Natural killer cell treated with Interleukin-12 subunit alpha and Interleukin-12 subunit beta and Interleukin-15 and Interleukin-18, amount 100 ng/mL, for 72 hours (primary cell): ENCODE measurements at places on chromosomes 13 and 19. TPM values are rescaled to one million over a fixed set of nuclear protein-coding genes. Genes with fewer than 3 reads are reported as not detected.

GRCh38 chr19:30327331-30327730, 44.9 kb upstream of the ZNF536 start:
- no peak for DNase-seq

GRCh38 chr13:84925443-84925842, 873.8 kb downstream of the SLITRK6 start:
- no peak for DNase-seq

The RTBDN gene
- total RNA-seq, result not detected

DNA sequence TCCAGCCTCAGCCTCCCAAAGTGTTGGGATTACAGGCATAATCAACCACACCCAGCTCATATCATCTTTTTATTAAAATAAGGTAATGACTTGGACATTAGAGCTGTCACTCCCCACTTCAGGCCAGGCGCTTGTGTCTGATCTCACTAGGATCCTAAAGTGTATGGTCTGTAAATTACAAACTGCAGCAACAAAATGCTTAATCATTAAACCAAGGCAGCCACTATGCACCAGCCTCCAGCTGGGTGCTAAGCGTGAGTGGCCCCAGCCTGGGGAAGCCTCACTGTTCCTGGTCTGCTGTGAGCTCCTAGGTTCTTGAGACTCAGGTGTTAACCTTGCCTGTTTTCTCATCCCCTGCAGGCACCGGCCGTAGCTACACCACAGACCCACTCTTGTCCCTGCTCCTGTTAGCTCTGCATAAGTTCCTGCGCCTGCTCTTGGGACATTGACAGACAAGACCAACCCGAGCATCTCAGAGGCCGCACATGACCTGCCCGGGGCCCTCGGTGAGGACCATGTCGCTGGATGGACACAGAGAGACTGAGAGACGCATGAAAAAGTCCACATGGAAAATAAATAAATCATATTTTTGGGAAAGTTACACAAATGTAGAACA, 37.8 kb downstream of the VSTM2B start:
- no peak for DNase-seq

DNA sequence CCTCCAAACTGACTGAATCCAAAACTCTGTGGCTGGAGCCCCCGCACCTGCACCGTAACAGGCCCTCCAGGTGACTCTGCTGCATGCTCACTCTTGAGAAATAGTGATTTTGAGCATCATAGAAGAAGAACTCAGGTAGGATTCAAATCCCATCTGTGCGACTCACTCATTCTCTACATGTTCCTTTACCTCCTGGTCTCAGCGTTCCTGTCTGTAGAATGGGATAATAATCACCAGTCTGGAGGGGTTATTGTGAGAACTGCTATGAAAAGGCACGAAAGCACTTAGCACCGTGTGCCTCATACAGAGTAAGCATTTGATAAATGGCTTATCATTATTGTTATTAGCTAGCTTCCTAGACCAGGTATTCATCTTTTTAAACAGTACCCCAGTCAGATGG, 36.5 kb upstream of the NPAS1 start:
- DNase-seq, result no peak

The HRC gene
- not detected for total RNA-seq

GRCh38 chr13:52454459-52454819, 839 bp upstream of the CKAP2 start:
- no peak for DNase-seq

- no peak for DNase-seq
These were observed 9.6 kb upstream of the CYSLTR2 start for GRCh38 chr13:48644141-48644540.

DNA sequence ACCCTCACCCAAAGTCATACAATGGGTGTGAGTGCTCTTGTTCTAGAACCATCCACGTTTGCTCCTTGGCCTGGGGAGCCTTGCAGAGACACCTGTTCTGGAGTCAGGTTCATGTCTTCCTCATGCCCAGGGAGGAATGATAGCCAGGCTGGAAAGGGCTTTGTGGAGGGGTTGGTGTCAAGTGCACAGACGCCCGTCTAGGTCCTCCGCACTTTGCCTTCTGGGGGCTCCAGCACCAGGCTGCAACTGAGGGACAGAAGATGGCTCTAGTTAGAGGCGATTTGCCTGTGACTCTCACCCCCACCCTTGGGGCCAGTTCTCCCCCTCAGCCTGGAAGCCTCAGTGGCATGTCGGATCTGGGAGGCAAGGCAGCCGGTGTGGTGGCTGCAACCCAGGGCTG, 47.2 kb upstream of the ZNF536 start:
- DNase-seq, result no peak

- no peak for DNase-seq
These were observed 140.1 kb downstream of the ZNF486 start for GRCh38 chr19:20307127-20307526.

DNA sequence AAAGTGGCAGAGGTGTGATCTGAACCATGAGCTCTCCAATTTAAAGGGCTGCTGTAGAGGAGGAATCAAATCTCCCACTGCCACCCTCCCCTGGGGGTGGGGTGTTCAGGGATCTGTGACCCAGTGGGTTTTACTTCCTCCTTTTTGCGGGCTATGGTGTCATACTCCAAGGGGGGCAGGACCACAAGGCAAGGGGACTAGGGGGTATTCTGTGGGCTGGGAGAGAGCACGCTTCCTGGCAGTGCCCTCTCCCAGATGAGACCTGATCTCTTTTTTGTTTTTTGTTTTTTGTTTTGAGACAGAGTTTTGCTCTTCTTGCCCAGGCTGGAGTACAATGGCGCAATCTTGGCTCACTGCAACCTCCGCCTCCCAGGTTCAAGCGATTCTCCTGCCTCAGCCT, 10.3 kb downstream of the PLD3 start:
- DNase-seq, result no peak

DNA sequence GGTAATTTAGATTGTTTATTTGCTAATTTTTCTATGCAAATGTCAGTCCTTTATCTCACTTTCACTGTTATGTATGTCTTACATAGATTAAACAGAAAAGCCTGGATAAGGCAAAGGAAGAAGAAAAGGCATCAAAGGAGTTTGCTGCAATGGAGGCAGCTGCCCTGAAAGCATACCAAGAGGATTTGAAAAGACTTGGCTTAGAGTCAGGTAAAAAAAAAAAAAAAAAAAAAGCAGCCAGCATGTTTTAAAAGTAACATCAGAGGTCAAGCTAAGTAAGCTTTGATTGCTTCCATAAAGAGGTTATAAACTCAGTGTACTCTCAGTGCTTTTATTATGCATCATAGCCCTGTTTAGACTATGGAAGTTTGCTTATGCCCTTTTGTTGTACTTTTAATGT, 3.8 kb downstream of the WBP4 start:
- no peak for DNase-seq

GRCh38 chr13:113749967-113750366, 9.1 kb upstream of the TMEM255B start:
- no peak for DNase-seq

- no peak for DNase-seq
These were observed 1794.2 kb downstream of the SLITRK5 start for GRCh38 chr13:89465366-89465765.

DNA sequence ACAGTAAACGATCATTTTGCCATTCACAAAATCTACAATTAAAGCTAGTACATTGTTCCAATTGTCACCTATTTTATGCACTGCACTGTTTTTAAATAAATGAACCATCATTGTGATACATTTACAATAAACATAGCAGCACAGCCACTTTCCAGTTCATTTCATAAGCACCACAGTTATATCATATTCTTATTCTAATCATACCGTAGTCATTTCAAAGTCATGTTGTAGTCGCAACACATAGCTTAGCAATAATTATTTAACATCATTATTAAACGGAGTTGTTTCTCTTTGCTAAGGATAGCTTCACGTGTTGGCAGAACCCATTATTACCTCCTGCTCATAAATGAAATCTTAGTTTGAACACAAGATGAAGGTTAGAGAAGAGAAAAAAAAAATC, 2.2 kb upstream of the PCDH9 start:
- no peak for DNase-seq

DNA sequence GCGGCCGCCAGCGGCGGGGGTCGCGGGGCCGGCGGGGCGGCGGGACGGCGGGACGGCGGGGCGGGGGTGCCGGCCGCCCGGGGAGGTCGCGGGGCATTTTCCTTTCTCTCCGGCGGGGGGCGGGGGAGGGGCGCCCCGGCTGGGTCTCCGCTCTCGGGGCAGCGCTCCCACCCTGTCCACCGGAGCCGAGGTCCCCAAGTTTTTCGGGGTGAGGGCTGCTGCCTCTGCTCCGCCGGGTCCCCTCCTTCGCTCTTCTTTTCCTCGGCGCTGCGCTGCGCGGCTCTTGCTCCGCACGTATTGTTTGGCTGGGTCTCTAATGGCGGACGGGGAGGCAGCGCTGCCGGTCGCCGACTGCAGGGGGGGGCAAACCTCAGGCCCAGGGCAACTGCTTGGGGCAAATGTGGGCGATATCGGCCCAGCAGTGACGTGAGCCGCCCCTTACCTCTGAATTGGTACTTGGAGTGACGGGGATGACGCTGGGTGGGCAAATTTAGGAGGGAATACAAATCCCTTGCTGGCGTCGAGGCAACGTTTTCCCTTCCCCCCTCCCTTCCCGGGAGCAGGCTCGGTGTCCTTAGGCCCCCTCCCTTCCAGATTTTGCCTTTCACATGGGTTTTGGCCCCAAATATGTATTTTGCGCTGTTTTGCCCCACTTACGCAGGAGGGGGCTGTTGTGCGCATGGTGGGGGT, 759 bp downstream of the ZMYM2 start:
- DNase-seq, result peak; percentile 73

DNA sequence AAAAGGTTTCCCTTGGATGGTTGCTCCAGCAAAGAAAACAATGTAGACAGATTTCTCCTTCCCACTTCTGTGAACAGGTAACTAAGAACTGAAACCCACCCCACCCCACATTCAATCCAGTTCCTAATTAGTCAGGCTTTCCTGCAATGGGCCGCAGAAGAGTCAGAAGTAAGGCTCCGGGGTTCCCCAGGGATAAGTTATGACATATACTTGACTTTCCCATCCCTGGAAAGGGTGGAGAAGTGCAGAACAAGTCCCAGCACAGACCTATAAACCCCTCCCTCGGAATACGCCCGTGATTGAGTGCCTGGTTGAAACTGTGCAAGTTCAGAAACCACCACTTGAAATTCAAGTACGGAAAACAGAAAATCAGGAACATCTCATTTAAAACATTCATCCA, 24.9 kb downstream of the RCBTB2 start:
- DNase-seq, result no peak

GRCh38 chr13:42420304-42420703, 148.4 kb downstream of the AKAP11 start:
- DNase-seq, result peak; percentile 69

- no peak for DNase-seq
These were observed 1086.7 kb downstream of the EFNB2 start for GRCh38 chr13:105448811-105449210.
